D341Med (cell line): ENCODE measurements at places on chromosomes 12 and 14.

DNA sequence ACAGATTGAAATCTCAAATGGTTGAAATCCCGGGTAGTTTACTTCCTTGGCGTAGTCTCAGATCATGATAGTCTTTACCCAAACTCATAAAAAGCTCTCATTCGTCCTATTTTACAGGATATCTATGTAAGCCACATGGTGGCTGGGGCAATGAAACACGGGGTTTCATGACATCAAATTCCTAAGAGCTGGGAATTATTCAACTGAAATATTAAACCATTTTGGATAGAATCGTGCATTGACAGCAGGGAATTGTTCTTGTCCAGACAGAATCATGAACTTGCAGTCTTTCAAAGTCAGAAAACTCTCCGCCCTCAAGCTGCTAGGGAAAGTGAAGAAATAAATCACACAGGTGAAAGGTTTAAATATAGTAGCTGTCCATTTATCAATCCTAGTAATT, 33.2 kb upstream of the PRKAB1 start:
- DNase-seq: no peak

DNA sequence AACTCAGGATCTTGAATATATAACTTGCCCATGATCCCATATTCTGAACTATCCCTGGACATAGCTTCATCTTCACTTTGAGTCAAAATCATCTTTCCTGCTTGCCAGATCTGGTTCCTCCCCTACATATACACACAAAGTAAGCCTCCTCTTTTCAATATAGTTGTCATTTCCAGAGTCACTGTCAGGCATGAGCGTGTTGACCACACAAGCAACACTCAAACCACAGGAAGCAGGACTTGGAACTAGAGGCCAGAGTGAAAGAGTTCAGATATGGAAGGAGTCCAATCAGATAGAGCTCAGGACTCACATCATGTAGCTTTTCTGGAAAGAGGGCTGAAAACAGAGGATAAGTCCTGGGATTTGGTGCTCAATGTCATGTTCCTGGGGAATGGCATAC, 1140.6 kb downstream of the BCL11B start:
- DNase-seq: no peak

GRCh38 chr12:102879144-102879763, 37.8 kb downstream of the PAH start:
- peak; percentile 72 for DNase-seq

GRCh38 chr12:49377386-49377785, 10.1 kb downstream of the SPATS2 start:
- DNase-seq: no peak

GRCh38 chr14:64792871-64793560, 86.7 kb downstream of the SPTB start:
- no peak for DNase-seq

- no peak for DNase-seq
Measured at GRCh38 chr14:25014440-25014839, 35.5 kb downstream of the STXBP6 start.

DNA sequence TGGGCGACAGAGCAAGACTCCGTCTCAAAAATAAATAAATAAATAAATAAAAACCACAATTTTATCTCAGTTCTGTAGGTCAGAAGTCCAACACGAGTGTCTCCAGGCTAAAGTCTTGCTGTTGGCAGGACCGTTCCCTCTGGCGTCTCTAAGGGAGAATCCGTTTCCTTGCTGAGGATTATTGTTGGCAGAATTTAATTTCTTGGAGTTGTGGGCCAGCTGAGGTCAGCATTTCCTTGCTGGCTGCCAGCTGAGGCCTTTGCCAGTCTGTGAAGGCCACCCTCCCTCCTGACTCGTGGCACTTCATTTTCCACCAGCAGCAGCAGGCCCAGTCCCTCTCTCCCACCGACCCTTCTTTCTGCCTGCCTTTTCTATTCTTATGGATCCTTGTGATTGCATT, 17.2 kb downstream of the PSMC1 start:
- peak; percentile 8 for DNase-seq

- DNase-seq: no peak
Measured at GRCh38 chr14:74793506-74794155, 30.5 kb downstream of the YLPM1 start.

DNA sequence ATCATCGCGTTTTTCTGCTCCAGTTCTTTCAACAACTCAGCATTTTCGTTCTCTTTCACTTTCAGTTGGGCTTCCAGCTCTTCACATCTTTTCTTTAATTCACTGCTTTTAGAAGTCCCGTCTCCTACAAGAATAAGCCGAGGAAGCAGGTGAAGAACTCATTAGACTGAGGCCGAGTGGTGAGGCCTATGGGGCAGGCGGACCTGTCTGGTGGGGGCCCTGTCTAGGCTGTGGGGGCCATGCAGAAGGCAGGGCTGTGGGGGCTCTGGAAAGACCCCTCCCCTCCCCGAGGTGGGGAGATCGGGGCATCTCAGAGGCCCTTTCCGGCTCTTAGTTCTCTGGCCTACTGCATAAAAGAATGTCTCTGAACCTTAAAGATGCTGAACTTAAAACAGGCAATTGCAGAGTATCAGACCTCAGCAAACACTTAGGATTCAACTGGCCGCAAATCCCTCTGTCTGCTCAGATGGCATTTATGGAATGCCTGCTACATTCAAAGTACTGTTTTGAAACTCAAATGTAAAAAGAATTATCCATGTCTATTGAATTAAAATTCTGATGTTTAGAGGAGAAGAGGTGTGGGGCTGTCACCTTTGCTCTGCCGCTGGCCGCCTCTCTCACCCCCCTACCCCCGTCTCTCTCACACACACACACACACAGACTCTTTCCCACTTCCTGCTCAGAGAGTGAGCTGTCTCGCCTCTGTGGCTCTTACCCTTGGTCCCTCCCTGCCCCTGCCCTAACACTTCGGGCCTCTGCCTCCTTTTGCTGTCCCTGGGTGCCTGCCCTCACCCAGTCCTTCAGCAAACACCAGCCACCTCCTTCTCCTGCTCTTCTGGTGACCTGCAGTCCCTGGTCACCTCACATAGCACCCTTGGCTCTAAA, 34.7 kb downstream of the CCDC92 start:
- no peak for DNase-seq

- no peak for DNase-seq
Measured at GRCh38 chr14:78519863-78520262, 349.7 kb downstream of the NRXN3 start.

DNA sequence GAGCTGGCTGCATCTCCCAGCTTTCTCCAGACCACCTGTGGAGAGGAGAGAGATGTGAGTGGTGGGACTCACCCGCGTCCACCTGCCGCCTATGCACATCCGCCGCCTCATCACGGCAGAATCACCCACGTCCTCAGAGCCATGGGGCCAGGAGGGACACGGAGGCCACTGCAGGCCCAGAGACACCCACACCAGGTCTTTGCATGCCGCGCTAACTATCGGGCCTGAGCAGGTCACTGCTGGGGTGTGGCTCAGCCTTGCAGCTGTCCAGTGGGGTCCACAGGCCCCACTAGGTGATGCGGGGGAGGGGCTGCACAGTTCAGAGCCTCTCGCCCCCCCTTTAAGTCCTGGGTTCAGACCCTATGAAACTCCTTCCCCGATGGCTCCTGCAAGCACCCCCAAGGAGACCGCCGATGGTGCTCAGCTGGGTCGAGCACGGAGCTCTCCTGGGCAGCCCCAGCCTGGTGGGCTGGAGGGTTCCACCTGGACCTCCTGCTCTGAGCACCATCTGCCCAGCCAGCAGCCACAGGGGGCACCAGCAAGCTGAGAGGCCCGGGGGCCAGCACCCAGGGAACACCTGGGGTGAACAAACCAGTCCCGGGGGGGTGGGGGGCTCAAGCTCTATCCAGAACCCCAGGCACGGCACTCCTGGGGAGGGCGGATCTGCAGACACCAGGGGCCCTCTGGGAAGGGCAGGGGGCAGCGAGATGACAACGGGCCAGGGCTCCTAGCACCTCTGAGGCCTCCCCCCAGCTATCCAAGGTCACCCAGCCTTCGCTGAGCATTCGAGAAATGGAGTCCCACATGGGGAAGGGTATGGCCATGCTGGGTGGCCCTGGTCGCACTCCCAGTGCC, 34.3 kb downstream of the CCNK start:
- no peak for DNase-seq

DNA sequence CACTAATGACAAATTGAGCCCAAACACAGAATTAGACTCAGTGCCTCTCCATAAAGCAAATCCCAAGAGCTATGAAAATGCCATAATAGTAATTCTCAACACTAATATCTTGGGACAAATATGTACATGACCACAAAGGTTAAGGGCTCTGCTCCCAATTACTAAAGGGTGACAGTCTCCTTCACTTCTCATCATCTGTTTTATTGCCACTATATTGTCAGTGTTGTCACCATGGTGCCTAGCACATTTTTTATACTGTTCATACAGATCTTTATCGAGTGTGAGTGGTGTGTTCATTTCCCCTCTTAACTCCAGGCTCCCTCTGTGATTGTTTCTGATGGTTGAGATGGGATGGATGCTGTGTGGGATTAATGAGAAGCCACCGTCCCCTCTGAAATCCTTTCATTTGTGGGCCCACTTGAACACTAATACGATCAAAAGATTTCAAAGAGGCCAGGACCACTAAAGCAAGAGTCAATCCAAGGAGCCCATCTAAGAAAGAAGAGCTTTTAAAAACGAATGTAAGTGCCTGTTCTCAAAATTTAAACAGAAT, 277.7 kb downstream of the GXYLT1 start:
- no peak for DNase-seq

DNA sequence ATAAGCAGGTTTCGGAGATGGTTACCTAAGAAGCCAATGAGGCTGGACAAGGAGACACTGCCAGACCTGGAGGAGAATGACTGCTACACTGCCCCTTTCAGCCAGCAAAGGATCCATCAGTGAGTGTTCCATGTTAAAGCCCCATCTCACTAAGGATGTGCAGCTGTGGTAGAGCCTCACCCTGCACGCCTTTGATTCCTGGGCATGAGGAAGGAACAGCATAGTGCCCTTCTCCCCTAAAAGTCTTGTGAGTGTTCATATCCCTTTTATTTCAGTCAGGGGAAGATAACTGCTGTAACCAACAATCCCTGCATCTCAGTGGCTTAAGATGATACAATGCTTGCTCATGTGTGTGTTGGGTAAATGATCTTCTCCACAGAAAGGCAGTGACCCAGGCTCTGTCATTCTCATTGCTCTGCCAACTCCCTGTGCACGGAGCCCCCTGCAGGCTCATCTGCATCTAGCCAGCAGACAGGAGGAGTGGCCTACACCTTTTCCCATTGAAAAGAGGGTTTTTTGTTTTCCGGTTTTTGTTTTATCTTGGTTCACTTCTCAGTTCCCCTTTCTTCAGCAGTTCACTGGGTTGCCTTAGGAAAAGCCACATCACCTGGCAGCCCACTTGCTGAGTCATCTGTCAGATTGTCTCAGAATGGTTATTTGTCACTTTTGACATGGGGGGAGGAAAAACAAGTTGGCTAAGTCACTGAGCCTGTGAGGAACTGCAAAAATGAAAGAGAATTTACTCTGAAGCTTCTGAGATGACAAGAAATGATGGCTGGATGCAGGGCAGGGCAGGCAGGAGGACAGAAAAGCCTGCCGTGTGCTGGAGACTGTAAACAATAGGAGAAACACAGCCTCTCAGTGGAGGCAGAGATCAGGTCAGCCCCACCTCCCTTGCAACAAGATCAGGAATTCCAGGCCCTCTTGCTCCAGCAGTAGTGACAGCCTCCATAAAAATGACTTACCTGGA, 193.3 kb downstream of the ANO4 start:
- no peak for DNase-seq

- no peak for DNase-seq
Measured at GRCh38 chr14:71574976-71575375, 357.3 kb upstream of the RGS6 start.

- DNase-seq: no peak
Measured at GRCh38 chr14:95291859-95292542, 27.7 kb downstream of the CLMN start.

GRCh38 chr14:104224506-104225277, 86.3 kb downstream of the KIF26A start:
- DNase-seq: no peak

DNA sequence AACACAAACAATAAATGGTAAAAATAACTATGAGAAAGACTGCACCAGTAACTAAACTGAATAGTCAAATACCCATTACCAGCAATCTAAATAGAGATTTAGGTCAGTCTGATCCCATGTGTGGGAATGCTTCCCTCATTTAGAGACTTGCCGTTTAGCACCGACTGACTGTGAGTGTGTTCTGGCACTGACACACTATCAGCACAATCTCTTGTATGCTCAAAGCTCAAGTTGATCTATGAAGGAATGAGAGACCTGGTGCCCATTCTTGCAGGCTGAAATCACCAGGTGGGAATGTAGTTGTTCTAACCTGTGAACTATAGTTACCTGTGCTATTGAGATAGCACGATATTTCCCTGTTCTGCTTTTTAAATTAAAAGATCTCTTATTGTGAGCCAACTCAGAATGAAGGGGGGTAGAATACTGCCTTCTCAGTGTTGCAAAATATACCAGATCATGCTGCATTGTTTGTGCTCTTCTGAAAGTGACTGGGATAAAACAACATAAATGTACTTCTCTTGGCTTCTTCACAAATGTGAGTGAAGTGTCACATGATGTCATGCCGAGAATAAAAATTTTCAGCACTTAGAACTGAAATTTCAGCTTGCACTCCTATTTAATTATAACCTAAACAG, 99.6 kb downstream of the LIN7A start:
- no peak for DNase-seq

GRCh38 chr12:24408305-24408704, 458.8 kb upstream of the SOX5 start:
- DNase-seq: no peak

DNA sequence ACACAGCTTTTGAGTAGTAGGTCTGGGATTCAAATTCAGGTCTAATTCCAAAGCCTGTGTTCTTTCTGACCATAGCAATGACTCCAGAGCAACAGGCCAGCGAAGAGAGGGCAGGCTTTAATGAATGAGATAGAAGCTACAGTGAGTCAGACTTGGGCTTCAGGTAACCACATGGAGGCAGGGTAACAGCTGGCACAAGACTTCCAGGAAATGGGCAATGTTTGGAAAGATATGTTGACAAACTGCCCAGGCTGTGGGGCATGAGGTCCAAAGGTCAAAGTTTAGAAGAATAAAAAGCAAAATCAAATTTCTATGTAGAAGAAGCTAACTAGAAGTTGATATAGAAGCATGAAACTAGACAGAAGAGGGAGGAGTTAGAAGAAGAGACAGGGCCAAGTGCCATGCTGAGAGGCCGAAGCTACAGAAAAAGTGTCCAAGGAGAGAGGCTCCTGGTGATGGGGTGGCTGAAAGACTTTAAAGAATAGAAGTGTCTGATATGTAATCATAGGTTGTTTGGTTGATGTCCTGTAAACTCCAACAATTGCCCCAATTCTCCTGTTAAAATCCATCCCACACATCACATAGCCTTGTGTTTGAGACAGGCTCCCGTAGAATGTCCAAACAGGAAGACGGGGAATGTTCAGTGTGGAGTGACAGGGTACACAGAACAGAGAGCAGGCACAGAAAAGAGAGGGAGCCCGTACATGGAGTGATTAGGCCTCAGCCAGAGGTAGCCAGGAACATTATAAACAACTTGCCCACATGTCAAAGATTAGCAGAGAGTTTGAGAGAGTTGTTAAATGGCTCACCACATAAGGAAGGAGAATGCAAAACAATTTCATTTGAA, 384.7 kb downstream of the CCDC91 start:
- DNase-seq: no peak

DNA sequence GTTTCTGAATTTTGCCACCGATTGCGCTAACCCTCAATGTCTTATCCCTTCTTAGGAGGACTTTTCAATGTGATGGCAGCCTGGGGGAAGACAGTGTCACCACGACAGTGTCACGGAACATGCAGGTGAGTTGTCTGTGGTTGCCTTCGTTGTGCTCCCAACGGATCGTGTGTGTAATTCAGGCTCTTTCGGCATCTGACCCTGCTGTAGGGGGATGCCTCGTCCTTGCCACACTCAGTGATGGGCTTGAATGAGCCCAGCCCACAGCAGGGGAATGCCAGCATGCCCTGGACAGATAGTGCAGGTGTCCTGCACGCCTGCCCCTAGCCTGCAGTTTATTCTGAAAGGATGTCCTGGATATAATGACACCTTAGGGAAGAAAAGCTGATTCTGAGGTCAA, 123.8 kb upstream of the RTL1 start:
- no peak for DNase-seq
